ENCODE measurements at places on chromosomes 6 and 20.
A peak's percentile ranks its signal among the peaks of the same experiment; 100 is the strongest.

- no peak for DNase-seq
These were observed 191.4 kb downstream of the NFATC2 start for GRCh38 chr20:51350941-51351631.

DNA sequence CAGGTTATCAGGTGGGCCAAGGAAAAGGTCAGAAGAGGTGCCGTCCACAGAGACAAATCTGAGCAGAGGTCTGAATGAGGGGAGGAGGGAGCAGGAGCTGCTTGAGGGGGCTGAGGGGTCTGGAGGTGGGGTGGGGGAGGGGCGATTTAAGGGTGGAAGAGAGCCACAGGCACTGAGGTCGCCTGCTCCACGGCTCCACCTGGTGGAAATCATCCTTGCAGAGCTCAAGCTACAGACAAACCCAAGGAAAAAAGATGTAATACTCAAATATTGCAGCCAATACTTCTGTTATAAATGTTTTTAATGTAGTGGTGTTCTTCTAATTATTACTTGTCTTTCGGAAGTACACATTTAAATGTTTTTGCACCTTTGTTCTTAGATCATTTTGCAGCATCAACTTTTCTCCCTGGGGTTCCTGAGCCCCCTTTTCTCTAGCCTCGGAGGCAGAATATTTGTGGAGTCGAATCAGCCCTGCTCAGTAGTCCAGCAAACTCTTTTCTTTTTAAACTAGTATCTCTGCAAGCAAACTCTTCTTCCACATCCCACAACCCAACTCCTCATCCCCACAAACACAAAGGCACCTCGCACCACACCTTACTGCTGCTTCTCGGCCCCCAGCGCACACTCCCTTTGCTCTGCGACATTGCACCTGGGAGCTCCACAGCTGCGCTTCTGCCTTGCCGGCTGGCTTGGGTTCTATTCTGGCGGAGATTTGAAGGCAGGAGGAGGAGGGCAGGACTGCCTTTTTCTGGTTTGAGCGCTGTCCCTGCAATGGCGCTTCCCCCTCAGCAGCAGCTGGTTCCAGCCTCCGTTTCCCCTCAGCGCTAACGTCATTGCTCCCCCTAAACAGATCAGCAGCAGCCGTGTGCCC lies 51.0 kb upstream of the TFAP2A start:
- peak; percentile 2 for DNase-seq

GRCh38 chr20:48772183-48772976 lies 55.4 kb downstream of the PREX1 start:
- no peak for DNase-seq

GRCh38 chr6:142783499-142783898 lies 161.5 kb downstream of the HIVEP2 start:
- DNase-seq, result no peak

DNA sequence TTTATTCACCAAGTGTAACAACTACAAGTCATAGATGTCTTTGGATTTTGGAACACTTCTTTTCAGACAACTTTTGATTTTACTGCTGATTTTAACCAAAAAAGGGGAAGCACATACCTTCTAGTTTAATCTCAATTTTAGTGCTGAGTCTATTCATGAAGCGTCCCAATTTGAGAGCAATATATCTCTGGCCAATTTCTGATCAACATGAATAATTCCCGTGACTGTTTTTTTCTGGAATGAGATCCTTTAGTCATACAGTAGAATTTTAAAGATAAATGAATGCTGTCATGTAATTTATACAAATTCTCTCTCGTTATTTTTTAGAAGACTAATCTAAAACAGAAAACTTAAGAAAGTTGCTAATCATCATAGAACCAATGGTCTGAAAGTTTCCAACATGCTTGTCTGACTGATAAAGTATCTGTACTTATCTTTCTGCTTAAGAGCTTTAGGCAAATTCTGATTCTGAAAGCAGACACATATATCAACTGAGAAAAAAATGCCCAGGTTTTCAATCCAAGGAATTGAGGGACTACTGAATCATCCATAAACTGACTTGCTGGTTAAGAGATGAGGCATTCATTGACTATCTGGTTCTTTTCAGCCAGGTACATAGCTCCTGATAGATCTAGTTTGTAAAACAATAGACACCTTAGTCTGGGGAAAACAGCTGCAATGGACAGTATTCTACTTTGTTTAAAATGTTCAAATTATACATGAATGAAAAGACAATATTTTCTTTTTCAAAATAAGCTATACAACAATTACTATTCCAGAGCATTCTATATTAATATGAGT lies 657.5 kb downstream of the RFPL4B start:
- no peak for DNase-seq

- DNase-seq, result no peak
These were observed 40.7 kb downstream of the KCNK5 start for GRCh38 chr6:39188571-39188970.

DNA sequence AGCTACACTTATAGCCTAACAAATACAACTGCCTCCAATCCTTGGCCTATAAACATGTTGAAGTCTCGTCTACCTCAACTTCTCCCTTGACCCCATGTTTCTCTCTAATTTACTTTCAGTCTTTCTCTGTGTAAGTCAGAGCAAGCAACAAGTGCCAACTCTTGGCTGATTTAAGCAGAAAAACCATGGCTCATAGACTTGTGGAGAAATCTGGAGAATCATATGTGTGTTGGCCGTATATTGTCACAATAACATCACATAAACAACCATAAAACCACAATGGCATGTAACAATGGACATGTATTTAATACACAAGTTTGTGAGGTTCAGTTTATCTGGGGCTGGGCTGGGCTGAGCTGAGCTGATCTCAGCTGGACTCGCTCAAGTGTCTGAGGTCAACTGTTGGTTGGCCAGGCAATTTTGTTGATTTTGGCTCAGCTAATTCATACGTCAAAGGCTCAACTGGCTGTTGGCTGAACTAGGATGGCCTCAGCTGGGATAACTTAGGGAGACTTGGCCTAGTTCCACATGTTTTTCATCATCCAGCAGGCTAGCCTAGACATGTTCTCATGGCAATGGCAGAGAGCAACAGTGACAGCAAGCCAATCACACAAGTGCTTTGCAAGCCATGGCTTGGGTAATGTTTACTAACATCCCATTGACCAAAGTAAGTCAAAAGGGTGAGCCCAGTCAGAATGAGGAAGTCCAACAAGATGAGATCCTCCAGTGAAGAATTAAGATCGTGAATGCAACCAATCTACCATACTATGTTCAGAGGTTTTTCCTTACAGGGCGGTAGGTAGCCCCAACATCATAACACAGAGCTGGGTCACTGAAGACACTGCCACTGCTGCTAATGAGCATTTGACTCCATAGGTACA lies 12.9 kb upstream of the TBC1D22B start:
- DNase-seq, result no peak

DNA sequence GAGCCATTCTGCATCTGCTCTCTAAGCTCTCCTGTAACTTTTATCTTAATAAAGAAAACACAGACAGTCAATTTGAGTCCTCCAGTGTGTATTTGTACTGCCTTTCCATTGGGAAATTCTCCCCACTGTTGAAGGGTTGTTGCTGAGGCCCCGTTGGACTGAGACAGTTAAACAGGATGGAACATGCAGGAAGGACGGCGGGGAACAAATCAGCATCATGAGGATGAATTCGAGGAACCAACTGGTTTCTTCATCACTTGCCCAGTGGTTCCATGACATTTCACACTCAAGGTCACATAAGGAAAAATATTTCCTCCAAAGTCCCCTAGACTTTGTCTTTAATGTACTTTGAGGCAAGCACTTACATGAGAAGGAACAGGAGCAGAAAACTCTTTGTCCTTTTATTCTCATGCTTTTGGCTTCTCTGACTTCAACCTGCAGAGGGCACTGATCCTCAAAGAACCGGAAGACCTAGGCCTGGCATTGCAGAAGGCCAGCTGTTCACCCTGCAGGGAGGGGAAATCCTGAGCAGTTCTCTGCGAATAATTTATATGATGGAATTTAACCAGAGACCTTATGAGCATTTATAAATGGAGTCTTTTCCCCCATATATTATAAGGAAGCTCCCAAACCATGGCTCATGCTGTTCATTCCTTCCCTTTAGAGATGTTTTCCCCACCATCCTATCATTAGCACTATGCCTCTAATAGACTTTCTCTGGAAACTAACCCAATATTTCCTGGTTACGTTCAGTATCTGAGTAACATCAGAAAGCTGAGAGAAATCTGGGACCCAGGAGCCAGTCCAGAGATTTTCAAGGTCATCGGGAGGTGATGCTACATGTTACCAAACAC lies 55.2 kb upstream of the ADGRF1 start:
- DNase-seq, result no peak

DNA sequence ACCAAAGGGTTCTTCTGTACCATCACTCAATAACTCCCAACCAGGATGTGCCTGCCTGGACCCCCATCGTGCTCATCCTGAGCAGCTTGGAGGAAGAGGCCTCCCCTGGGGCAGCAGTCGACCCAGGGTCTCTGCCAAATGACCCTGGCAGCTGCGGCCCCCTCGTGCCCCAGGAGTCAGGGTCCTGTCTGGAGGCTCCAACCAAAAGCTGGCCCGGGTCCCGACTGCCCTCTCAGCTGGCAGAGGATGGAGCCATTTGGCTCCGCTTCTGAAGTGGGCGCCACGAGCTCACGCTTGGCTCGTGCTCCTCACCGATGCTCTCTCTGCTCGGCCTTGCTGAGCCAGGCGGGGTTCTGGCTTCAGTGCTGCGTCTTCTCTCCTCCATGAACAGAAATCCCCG lies 56.8 kb downstream of the TFAP2C start:
- no peak for DNase-seq

- DNase-seq, result no peak
These were observed 136.5 kb upstream of the NUP153 start for GRCh38 chr6:17842934-17843821.

GRCh38 chr20:33443006-33443511 lies 504 bp downstream of the SNTA1 start:
- peak; percentile 18 for DNase-seq

DNA sequence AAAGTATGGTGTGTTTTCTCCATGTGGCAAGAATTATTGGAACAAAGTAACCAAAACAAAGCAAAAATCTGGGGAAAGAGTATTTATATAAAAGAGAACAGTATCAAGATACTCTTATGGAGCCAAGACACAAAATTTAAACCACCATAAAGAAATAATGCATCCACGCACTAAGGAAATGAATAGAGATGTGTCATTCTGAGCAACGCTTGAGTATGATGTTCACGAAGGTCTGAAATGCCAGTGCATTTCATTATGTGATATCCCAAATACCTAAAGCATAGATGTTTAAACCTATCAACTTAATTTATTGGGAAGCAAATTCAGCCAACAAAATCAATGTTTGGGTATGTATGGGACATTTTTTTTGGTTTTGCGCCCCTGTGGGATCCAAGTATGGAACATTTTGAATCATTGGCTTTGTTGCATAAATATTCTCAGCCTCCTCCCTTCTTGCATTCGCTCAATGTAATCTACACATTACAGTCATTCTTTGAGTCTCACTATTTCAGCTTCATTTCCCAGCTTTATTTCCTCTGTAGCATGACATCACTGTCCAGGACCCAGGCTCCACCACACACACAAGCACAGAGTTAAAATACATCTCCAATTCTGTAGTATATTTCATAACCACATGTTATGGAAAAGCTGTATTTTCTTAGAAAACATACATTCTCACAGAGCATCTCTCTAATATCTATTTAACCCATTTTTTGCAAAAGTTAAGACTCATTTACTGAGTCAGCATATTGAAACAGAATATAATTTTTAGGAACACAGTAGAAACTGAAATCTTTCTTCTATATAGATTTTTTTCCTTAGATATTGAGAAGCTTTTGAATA lies 11.6 kb upstream of the MOXD1 start:
- DNase-seq, result no peak

DNA sequence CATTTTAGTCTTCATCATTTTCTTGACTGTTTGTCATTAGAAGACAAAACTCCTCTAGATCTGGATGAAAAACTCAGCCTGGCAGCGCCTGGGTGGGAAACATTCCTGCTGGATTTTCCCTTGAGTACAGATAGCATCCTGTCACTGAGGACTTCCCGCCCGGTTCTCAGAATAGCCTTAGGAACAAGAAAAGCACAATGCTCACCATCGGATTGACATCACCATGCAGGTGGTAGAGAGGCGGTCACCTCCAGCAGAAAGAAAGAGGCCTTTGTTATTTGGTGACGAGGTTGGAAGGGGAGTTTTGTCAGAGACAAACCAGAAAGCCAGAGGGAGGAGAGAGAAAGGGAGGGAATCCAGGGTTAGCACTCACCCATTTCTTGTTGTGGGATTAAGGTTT lies 39.8 kb downstream of the KIF25 start:
- no peak for DNase-seq

DNA sequence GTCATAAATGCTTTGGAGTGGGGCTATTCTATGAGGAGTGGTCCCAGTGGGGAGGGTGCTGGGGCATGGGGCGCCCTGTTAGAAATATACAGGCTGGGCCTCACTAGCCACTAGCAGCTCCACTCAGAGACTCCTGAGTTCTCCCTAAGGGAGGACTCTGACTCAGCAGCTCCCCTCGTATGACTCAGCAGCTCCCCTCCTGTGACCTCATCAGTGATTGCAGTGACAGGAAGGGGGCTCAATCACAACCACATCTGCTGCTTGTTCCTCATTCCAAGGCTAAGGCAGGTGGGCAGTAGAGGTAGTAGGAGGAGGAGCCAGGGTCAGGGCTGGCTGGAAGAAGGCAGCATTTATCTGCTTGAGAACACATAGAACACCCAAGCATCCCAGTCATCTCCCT lies 73.7 kb downstream of the PRND start:
- no peak for DNase-seq

- DNase-seq, result no peak
These were observed 25.9 kb downstream of the RNASET2 start for GRCh38 chr6:166930354-166930891.

GRCh38 chr6:26351544-26351953 lies 13.4 kb upstream of the BTN3A2 start:
- DNase-seq, result no peak

DNA sequence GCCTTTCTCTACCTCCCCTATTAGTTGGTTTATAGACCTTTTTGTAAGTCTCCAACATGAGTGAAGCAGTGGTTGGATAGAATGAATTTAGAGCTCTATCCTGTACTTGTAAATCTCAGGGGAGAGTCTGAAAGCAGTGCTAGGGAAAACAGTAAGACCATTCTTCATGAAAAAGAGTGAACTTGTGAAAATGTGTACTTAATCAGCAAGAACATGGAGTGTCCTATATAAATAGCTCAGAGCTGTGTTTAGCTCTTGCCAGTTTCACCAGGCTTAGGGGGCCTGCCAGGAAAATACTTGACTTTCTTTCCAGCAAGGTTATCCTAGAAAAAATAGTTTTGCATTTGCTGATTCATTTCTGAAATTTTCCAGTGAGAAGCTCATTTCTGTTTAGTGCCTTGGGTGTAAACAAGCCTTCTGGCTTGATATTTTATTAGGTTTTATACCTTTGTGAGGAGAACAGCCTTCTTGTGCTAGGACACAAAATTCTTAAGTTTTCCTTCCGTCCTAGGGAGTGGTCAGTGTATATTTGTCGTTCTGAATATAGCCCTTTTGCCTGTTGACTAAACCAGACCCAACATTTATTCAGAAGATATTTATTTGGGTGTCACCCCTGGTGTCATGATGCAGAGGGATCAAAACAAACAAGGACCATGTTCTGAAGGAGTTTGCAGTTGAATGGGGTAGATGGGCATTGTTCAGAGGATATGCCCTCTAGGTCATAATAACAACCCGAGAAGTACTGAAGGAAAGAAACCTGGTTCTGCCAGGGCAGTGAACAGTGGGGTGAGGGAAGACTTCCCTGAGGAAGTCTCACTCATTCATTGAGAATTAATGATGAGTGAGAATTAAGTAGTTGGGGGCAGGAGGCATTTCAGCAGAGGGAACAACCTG lies 7.6 kb downstream of the ARFGEF2 start:
- DNase-seq, result no peak

- DNase-seq, result no peak
These were observed 61.7 kb downstream of the METTL24 start for GRCh38 chr6:110296241-110297025.

- DNase-seq, result no peak
These were observed 22.4 kb upstream of the RBM24 start for GRCh38 chr6:17258749-17259148.

GRCh38 chr20:30985386-30985785 lies 272.1 kb upstream of the DEFB115 start:
- DNase-seq, result no peak

All from activated CD4-positive, alpha-beta T cell treated with anti-CD3 and anti-CD28 coated beads, Interleukin-2, amount 50 U/mL, for 1 hour (primary cell).